Stimulated activated CD4-positive, alpha-beta T cell treated with anti-CD3 and anti-CD28 coated beads, TNF-alpha, amount 100 ng/mL, for 1 hour (primary cell): ENCODE measurements at places on chromosomes 16 and 17.

DNA sequence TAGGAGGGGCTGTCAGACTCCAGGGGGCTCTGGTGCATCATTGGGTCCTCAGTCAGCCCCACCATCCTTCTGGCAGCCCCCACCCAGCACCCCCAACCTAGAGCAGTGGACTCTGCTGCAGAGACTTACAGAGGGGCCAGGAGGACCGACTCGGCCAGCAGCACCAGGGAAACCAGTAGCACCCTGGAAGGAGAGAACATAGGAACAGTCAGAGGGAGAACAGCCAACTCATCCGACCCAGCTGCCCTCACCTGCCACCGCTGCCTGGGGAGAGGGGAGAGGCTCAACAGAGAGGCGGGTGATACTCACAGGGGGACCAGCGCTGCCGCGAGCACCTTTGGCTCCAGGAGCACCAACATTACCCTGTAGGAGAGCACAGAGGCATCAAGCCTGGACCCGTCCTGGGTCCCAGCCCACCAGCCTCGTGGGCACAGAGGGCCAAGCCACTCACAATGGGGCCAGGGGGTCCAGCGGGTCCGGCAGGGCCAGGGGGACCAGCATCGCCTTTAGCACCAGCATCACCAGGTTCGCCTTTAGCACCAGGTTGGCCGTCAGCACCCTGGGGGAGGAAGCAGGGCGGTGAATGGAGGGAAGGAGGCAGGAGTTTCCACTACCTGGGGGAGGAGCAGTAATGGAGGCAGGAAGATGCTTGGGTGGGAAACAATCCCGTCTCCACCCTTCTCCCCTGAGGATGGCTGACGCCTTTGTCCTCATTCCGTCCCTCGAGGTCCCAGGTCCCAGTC lies 11.7 kb downstream of the COL1A1 start:
- DNase-seq = no peak

DNA sequence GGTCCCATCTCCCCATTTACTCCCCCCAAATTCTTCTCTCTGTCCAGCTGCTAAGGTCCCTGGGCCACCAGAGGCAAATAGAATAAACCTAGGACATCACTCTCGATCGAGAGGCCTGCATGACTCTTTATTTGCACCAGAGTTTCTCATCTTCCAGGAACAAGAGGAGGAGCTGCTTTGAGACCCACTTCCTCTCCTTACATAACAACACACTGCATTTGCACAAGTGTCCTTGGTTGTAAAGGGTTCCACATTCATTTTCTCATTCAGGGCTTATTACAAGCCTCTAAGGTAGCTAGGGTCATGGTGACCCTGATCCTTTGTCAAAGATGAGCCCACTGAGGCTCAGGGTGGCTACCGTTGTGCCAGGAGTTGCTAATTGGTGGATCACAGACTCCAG lies 38.1 kb upstream of the RHOT1 start:
- DNase-seq = no peak

GRCh38 chr16:55592306-55592705 lies 25.8 kb downstream of the CAPNS2 start:
- no peak for DNase-seq

DNA sequence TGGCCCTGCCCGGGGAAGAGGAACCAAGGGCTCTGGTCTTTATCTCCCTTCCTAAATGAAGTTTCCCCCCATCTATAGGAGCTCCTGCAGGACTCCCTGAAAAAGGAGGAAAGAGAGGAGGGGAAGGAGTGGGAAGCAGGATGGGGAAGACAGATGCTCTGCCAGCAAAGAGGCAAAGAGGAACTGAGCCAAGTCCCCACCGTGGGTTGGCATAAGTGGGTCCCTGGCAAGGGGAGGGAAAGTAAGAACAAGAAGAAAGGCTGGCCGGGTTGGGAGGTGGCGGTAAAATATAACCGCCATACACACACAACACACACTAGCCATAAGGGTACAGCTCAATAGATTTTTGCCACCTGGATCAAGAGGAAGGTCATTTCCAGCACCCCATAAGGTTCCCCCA lies 6.1 kb upstream of the EIF1 start:
- DNase-seq = no peak

GRCh38 chr16:53056392-53056881 lies 1.6 kb downstream of the CHD9 start:
- no peak for DNase-seq

- DNase-seq = no peak
Measured at GRCh38 chr16:88882358-88883030, 16.0 kb upstream of the PABPN1L start.
